Activated T-helper 1 cell treated with anti-CD3 and anti-CD28 coated beads, Interleukin-2, amount 50 U/mL, for 16 hours (primary cell): ENCODE measurements at places on chromosomes 13 and 19.

DNA sequence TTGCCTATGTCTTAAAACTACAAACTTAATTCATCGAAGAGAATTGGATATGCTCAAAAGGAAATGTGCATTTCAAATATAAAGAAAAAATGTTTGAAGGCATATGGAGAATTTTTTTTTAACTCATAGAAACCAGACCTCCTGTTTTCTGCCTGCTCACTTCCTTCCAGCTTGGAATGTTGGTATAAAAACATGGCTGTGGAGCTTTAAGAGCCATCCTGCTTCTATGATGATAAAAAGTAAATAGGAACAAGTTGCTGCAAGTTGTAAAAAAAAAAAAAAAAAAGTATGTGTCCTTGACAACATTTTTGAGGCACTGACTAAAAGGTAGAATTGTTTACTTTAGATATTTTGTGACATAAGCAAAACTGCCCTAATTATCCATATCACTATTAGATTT, 1230.7 kb downstream of the PCDH9 start:
- DNase-seq, result no peak

- DNase-seq, result no peak
These were observed 19.5 kb downstream of the GPC6 start for GRCh38 chr13:93246069-93246468.

DNA sequence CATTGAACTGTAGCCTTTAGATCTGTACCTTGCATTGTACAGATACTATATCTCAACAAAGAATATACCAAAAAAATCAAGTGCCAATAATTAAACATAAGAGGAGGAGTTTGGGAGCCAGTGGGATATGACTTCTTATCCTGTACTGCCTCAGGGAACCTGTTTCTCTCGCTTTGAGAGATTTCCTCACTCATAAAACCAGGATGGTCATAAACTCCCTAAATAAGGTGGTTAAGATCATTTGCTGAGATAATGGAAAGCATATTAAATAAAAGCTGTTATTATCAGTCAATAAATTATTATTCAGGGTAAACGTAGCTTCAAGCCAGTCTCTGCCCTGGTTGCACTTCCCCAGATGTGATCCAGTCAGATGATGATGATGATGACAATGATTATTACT, 17.0 kb downstream of the OPA3 start:
- DNase-seq, result no peak

DNA sequence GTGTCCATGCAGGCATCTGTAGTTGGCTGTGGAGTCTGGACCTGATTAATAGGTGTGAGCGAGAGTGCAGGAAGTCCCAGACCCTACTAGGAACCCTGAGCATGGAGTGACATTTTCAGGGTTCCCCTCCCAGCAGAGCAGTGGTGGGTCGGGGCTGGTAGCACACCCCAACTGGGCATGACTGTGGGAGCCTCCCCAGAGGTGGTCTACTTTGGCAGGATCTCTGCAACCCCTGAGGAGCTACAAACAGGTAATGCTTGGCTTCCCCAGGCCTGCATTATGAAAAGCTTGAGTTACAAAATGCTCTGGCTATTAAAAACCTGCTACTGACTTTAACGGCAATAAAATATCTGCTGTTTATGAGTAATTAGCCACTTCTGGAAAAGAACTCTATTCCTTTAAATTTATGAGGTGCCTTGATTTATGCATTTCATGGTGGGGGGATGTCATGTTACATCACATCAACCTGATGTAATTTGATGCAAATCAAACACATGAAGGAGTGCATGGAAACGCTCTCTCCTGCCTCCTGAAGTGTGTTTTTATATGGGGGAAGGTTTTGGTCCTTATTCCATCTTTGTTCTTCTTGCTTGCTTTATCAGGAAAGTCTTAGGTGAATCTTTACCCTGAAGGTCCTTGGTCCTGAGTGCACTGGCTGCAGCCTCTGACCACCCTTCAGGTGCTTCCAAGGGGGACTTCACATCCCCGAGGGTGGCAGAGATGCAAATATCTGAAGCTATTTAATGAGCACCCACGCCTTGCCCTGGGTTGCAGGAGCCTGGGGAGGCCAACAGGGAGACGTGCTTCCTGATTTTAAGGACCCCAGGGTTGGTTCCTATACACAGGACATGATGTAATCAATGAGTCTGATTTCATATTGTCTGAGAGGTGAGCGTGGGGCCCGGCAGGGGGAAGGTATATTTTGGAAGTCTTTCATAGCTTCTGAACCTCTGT, 54.0 kb downstream of the ZNF536 start:
- no peak for DNase-seq

DNA sequence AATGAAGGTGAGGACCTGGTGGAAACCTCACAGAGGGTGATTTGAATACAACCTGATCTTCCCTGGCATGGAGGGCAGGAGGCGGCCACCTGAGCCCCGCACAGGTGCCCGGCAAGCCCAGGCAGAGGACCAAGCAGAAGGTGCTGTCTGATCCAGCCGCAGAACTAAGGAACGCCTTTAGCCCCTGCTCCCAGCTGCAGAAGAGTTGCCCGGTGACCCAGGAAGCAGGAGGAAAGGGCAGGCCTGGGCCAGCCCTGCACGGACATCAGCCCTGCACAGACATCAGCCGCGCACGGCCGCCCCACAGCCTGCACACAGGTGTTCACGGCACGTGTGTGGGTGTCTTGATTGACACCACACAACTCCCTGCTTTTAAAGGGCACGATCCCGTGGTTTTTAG, 43.1 kb downstream of the RASA3 start:
- DNase-seq, result no peak
